ENCODE measurements at places on chromosomes 5 and 9.
A peak's percentile ranks its signal among the peaks of the same experiment; 100 is the strongest.

DNA sequence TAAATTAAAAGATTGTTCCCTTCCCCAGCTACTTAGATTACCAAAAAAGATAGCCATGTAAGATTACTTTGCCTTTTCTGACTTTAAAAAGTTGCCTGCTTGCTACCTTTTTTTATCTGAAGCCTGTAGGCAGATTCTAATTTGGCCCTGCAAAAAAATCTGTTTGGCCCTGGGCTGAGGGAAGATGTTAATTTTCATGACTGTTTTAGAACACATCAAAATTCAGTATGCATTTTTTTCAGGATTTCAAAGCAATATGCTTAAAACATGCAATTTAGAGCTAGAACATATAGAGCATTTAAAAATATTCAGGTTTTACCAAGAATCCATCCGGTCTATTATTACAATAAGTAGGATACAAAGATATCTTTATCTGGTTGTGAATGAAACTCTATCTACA, 563.6 kb downstream of the NR2F1-AS1 start:
- DNase-seq = no peak

DNA sequence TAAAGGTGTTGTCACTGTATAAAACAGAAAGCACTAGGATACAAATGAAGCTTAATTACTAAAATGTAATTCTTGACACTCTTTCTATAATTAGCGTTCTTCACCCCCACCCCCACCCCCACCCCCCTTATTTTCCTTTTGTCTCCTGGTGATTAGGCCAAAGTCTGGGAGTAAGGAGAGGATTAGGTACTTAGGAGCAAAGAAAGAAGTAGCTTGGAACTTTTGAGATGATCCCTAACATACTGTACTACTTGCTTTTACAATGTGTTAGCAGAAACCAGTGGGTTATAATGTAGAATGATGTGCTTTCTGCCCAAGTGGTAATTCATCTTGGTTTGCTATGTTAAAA, 43.8 kb downstream of the NDFIP1 start:
- no peak for DNase-seq

GRCh38 chr5:133698259-133698554, 85.9 kb upstream of the FSTL4 start:
- DNase-seq = no peak

DNA sequence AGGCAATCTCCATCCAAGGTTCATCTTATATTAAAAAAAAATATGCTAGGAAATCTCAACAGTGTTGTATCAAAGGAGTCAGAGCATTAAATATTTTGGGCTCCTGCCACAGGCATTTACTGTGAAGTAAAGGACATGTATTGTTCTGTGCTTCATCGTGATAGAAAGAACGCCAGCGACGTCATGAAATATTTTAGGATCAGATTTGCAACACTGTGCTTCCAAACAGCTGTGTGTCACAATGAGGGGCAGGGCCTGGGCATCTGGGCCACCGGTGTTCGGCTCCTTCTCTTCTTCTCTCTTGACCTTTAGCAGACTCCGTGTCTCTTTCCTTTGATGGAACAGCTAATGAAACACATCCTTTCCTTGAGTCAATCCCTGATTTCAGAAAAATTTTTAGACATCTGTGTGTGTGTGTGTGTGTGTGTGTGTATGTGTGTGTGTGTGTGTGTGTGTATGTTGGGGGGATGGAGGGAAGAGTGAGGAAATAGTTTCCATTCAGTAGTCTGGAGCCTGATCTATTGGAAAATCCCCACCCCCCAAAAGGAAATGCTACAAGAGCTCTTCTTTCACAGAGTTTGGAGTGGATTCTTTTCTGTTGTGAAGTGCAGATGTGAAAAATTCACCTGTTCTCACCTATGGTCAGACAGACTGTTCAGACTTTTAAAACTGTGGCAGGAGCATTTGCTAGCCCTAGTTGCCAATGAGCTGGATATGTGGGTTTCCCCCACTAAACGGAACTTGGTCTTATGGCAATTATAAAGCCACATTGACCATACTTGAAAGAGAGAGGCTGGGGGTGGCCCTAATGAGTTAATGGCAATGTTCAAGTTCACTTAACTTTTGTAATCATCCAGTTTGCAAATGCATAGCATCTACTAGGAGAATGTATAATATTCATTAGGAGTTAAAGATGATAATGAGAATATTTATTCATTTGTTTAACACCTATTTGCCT, 18.1 kb upstream of the TNC start:
- DNase-seq = no peak

- no peak for DNase-seq
Measured at GRCh38 chr5:52743529-52743928, 44.2 kb upstream of the ITGA1 start.

DNA sequence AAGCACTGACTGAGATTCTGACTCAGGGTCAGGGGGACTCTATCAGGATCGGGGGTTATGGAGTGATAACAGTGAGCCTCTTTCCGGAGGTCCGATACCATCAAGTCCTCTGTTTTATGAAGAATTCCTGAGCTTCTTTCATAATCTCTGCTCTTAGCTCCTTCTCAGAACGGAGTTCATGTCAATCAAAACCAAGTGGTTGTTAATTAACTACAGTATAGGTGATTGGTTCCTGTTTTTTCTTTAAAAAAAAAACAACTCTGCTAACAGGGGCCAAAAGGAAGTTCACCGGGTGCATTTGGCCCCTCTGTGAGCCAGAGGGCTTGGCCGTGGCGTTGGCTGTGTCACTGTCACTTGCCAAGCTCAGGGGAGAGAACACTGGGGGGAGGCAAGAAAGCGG, 4.0 kb downstream of the GFI1B start:
- DNase-seq = no peak

DNA sequence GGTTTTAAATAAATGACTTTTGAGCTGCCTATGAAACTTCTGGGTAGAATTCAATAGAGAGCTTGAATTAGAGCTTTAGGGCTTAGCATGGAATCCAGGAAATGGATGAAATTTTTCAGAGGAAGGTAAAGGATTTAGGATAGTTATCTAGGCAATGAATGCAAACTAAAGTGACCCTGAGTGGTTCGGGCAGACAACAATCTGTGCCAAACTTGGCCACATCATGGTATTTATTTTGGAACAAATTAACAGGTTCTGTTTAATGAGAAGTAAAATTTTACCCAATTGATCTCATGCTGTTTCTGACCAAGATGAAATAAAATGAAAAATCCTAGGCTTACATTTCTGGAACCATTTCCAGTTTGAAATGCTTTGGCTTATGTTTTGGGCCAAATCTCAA, 934.4 kb downstream of the MAT2B start:
- DNase-seq = no peak

DNA sequence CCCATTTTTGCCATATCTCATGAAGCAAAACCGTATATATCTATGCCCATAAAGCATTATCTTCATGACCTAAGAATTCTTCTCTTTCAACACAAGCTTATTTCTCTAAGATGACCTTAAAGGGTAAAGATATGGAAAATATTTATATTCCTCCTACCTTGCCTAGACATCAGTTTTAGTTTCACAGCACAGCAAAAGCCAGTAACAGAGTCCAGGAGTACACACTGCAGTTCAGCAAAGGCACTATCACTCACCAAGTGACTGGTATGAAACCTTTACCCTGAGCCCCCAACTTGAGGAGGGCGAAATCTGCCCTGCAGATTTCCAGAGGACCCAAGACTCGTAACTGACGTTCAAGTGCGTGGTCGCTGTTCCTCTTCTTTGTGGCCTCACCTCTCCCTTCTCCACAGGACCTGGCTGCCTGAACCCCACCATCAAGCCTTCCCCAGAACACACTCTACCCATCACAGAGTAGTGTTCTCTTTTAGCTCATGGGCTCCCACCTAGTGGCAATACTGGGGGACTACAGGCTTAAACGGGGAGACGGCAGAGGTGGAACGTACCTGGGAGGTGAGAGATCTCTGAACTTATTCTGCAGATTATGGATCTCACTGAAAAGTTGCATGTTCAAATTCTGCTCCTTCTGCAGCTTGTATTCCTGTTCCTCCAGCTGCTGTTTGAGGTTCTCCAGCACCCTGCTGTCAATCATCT, 141.0 kb downstream of the CDK5RAP2 start:
- no peak for DNase-seq

GRCh38 chr9:83432104-83432627, 106.0 kb downstream of the FRMD3 start:
- DNase-seq = peak; percentile 37
